ENCODE measurements at places on chromosomes 2 and 18. TPM values are rescaled to one million over a fixed set of nuclear protein-coding genes. Genes with fewer than 3 reads are reported as not detected.

The PDE1A gene
- total RNA-seq: 0.31 TPM

The GALNT3 gene
- total RNA-seq: not detected

The CCT4 gene
- total RNA-seq: 318 TPM

The TYMS gene
- total RNA-seq: 178 TPM

The WNT10A gene
- total RNA-seq: 0.10 TPM

The SLC9A2 gene
- total RNA-seq: 3.0 TPM

The ABCG5 gene
- total RNA-seq: not detected

The TMEM37 gene
- 1.5 TPM for total RNA-seq

The ODC1 gene
- total RNA-seq: 159 TPM

The C1GALT1C1L gene
- 2.3 TPM for total RNA-seq

The CCDC121 gene
- total RNA-seq: 3.3 TPM

The C2orf72 gene
- 6.0 TPM for total RNA-seq

The DNAJC5G gene
- not detected for total RNA-seq

The PUS10 gene
- total RNA-seq: 3.4 TPM

The ITGB6 gene
- total RNA-seq: 0.66 TPM
